Ascending aorta (tissue), 2 donors: ENCODE measurements at places on chromosomes 3 and 15.

- no peak for DNase-seq
Observed at GRCh38 chr3:171797265-171797679, 13.0 kb downstream of the PLD1 start.

DNA sequence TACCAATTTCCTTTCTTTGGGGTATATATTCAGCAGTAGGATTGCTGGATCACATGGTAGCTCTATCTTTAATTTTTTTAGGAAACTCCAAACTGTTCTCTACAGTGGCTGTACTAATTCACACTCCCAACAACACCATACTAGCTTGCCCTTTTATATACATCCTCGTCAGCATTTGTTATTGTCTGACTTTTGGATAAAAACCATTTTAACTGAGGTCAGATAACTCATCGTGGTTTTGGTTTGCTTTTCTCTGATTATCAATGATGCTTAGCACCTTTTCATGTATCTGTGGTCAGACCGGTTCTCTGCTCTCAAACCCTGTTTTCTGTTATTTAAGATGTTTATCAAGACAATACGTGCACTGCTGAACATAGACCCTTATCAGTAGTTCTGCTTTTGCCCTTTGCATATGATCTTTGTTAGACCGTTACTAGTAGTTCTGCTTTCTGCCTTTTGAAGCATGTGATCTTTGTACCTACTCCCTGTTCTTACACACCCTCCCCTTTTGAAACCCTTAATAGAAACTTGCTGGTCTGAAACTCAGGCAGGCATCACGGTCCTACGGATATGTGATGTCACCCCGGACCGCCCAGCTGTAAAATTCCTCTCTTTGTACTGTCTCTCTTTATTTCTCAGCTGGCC, 474.3 kb downstream of the RSL24D1 start:
- DNase-seq, result no peak

GRCh38 chr15:89555768-89556167, 19.5 kb upstream of the TICRR start:
- DNase-seq, result no peak

- DNase-seq, result no peak
Observed at GRCh38 chr3:2711081-2711480, 399.1 kb downstream of the IL5RA start.

GRCh38 chr3:32882603-32883025, 64.8 kb downstream of the TRIM71 start:
- DNase-seq, result no peak
